ENCODE measurements at places on chromosomes 1 and 21. TPM values are rescaled to one million over a fixed set of nuclear protein-coding genes. Genes with fewer than 3 reads are reported as not detected.

DNA sequence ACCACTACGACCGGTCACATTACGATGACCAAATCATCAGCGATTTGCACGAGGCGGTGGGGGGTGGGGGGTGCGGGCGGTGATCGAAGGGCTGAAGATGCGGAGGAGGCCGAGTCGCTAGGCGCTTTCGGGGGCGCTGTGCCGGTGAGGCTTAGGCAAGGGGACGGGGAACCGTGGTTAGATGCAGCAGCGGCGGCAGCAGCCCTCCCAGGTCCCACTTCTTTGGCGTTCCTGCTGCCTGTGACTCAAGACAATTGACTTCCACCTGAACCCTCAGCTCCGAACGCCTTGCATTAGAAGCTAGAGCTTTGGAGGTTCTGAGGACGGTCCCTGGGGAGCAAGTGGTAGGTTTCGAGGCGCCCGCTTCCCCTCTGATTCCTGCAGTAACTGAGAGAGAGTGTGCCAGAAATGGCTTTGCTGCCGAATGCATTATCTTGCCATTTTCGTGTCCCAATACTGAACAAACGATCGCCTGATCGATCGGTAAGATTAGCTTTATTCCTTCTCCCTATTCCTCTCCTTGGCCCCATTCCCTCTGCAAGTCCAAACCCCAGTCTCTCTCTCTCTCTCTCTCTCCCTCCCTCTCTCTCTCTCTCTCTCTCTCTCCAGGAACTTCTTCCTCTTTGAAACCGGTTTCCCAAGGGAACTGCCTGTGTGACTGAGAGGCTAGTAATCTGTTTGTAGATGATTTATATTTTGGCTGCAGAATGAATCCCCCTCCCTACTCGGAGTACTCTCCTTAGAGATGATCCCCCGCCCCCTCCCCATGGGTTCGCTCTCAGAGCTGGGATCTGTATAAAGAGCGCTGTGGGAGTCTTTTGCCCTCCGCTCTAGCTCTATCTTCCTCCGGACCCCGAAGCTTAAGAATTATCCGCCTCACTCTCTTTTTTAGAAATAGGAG lies 735 bp upstream of the BRINP3 start:
- peak overlapping the region; percentile 40 for H3K4me3 ChIP-seq
- no peaks in the 10 kb centered on the region for H3K4me1 ChIP-seq
- H3K27me3 ChIP-seq: no peaks in the 10 kb centered on the region
- H3K27ac ChIP-seq: no peak overlapping the region
- H3K36me3 ChIP-seq: no peaks in the 10 kb centered on the region

- H3K36me3 ChIP-seq: no peaks in the 10 kb centered on the region
- no peak overlapping the region for H3K27ac ChIP-seq
- no peak for DNase-seq
- no peaks in the 10 kb centered on the region for H3K4me1 ChIP-seq
Measured at GRCh38 chr1:231187571-231187970, 25.7 kb downstream of the TRIM67 start.

GRCh38 chr1:160078512-160079195 lies 2.7 kb upstream of the KCNJ9 start:
- DNase-seq: peak; percentile 92
- no peaks in the 10 kb centered on the region for H3K36me3 ChIP-seq
- no peak overlapping the region for H3K4me3 ChIP-seq
- peaks cover 4% of the 10 kb centered on the region for H3K4me1 ChIP-seq
- H3K27ac ChIP-seq: no peak overlapping the region

ARHGEF10L gene
- total RNA-seq: 39.1 TPM

- H3K27me3 ChIP-seq: no peaks in the 10 kb centered on the region
- no peak overlapping the region for H3K27ac ChIP-seq
- H3K36me3 ChIP-seq: no peaks in the 10 kb centered on the region
Measured at GRCh38 chr1:194295685-194296084, 1109.3 kb upstream of the B3GALT2 start.

OXCT2 gene
- 1.1 TPM for total RNA-seq

DNA sequence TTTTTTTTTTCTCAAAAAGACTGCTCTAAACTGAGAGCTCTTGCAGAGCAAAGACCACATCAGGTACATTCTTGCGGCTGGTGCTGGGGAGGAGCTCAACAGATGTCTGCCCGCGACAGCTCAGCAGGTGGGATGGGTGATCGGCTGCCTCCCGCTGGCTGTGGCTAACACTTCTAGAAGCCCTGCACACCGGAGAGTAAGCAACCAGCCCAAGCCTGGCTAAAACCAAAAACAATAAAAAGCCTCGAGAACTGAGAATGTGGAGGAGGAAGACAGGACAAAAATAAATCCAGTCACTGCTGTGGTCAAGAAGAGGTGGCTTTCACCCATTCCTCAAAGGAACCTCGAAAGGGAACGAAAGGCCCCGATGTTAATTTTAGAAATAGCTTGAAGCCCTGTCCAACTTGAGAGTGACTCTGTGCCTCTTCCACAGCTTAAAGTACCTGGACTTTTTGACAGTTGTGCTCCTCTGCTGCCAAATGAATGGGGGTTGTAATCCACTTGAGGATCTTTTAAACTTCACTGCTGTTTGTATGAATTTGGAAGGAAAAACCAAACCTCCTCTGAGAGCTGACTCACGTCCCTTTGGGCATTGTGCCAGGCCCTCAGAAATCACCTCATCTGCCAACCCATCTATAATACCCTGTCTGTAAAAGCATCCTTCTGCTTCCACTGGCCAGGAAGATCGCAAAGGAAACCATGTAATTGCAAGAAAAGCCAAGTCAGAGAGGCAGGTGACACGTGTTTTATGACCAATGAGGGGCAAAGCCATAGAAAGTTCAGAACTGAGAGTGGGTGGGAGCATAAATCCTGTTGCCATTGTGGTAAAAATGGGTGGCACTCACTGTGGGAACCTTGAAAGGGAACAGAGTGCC lies 78.6 kb downstream of the KCNN3 start:
- DNase-seq: peak; percentile 87
- H3K27ac ChIP-seq: no peak overlapping the region
- H3K27me3 ChIP-seq: peaks cover 63% of the 10 kb centered on the region
- H3K36me3 ChIP-seq: no peaks in the 10 kb centered on the region
- no peak overlapping the region for H3K4me3 ChIP-seq

HSD11B1 gene
- total RNA-seq: 1.8 TPM

- H3K4me1 ChIP-seq: peaks cover 20% of the 10 kb centered on the region
- peak overlapping the region; percentile 68 for H3K27ac ChIP-seq
- no peaks in the 10 kb centered on the region for H3K27me3 ChIP-seq
- peak; percentile 43 for DNase-seq
- H3K36me3 ChIP-seq: no peaks in the 10 kb centered on the region
Measured at GRCh38 chr1:171141688-171142415, 43.2 kb upstream of the FMO2 start.

GRCh38 chr1:197234581-197234980 lies 33.5 kb upstream of the CRB1 start:
- H3K27ac ChIP-seq: no peak overlapping the region
- H3K27me3 ChIP-seq: no peaks in the 10 kb centered on the region
- H3K36me3 ChIP-seq: no peaks in the 10 kb centered on the region

- H3K4me1 ChIP-seq: no peaks in the 10 kb centered on the region
- DNase-seq: no peak
- no peaks in the 10 kb centered on the region for H3K36me3 ChIP-seq
- H3K4me3 ChIP-seq: no peak overlapping the region
- no peaks in the 10 kb centered on the region for H3K27me3 ChIP-seq
- H3K27ac ChIP-seq: no peak overlapping the region
Measured at GRCh38 chr1:177082855-177083693, 81.4 kb downstream of the ASTN1 start.

DNA sequence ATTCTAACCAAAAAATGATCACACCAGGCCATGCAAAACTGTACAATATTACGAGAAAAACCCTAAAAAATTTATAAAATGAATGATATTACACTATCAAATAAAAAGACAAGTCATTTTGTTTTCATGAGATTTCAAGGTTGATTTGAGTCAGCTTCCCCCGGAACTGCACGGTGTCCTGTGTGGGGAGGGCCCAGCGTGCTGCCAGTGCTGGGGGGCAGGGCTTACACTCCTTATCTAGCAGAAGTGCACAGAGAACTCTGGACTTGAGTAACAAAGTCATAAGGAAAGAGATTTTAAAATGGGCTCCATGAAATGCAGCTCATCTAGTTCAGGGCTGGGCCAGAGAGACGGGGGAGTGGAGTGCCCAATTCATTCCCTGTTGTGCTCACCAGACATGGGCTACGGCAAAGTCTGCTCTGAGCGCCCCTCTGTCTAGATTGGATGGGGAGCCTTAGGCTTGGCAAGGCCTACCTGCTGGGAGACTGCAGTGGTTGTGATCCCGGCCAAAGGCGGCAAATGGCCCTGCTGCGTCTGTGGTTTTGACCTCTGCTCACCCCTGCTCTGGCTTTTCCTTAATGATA lies 50.1 kb downstream of the COQ8A start:
- H3K27ac ChIP-seq: no peak overlapping the region
- H3K4me1 ChIP-seq: no peaks in the 10 kb centered on the region
- H3K27me3 ChIP-seq: no peaks in the 10 kb centered on the region

DNA sequence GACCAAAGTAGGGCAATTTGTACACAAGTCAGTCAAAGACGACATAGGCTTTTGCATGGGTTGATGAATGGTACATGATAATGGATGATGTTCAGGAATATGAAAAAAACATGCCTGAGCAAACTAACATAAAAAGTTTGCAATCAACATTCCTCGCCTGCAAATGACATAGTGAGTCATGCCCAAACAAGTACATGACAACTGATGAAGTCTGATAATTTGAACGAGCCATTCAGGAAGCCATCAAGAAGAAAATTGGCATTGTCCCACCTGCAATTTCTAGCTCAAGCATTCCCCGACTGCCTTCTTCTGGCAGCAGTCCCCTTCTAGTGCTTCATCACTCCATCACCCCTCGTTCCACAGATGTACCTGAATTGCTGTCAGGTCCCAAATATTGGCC lies 118.4 kb upstream of the NR5A2 start:
- no peaks in the 10 kb centered on the region for H3K27me3 ChIP-seq
- H3K36me3 ChIP-seq: no peaks in the 10 kb centered on the region
- no peaks in the 10 kb centered on the region for H3K4me1 ChIP-seq

GRCh38 chr21:33254766-33255165 lies 11.4 kb upstream of the IL10RB start:
- H3K4me1 ChIP-seq: peaks cover 11% of the 10 kb centered on the region
- H3K27me3 ChIP-seq: no peaks in the 10 kb centered on the region
- no peak overlapping the region for H3K27ac ChIP-seq
- H3K4me3 ChIP-seq: no peak overlapping the region
- H3K36me3 ChIP-seq: peaks cover 52% of the 10 kb centered on the region

TMPRSS15 gene
- total RNA-seq: not detected

DNA sequence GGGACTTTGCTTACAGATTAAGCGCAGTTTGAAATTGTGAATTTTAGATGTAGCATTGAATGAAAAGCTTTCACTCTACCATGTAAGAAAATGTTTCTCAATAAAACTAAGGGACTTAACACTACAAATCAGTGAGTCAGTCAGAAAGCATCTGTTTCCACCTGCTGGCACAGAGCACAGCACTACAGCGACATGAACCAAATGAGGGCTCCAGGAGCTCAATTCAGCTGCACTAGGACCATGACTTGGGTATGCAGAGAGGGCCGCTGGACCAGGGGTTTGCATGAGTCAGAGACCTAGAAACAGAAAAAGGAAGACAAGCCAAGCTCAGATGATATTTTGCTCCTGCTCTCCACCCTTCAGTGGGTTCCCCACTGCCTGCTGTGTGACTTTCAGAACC lies 5.2 kb downstream of the SUSD4 start:
- no peak overlapping the region for H3K27ac ChIP-seq
- no peak overlapping the region for H3K4me3 ChIP-seq
- peaks cover 72% of the 10 kb centered on the region for H3K27me3 ChIP-seq
- no peak for DNase-seq
- peaks cover 6% of the 10 kb centered on the region for H3K4me1 ChIP-seq
- no peaks in the 10 kb centered on the region for H3K36me3 ChIP-seq

GRCh38 chr1:32709476-32709875 lies 6.9 kb upstream of the SYNC start:
- no peak for DNase-seq
- H3K4me1 ChIP-seq: peaks cover 15% of the 10 kb centered on the region
- H3K36me3 ChIP-seq: no peaks in the 10 kb centered on the region
- H3K27me3 ChIP-seq: no peaks in the 10 kb centered on the region
- H3K4me3 ChIP-seq: no peak overlapping the region
- no peak overlapping the region for H3K27ac ChIP-seq

DNA sequence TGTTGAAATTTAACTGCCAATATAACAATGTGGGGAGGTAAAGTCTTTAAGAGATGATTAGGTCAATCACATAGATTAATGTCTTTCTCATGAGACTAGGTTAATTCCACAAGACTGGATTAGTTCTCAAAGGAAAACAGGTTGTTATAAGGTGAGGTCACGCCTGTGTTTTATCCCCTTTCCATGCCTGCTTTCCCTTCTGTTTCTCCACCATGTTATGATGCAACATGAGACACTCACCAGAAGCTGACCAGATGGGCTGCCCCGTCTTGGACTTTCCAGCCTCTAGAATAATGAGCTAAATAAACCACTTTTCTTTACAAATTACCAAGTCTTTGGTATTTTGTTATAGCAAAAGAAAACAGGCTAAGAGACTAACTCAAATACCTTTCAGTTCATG lies 70.8 kb downstream of the DDAH1 start:
- no peak overlapping the region for H3K27ac ChIP-seq
- DNase-seq: no peak
- H3K4me3 ChIP-seq: no peak overlapping the region
- H3K4me1 ChIP-seq: peaks cover 21% of the 10 kb centered on the region
- H3K27me3 ChIP-seq: no peaks in the 10 kb centered on the region
- peaks cover 2% of the 10 kb centered on the region for H3K36me3 ChIP-seq

- H3K4me1 ChIP-seq: peaks cover 72% of the 10 kb centered on the region
- DNase-seq: peak; percentile 96
- peak overlapping the region; percentile 72 for H3K27ac ChIP-seq
- no peak overlapping the region for H3K4me3 ChIP-seq
- no peaks in the 10 kb centered on the region for H3K27me3 ChIP-seq
Measured at GRCh38 chr1:181094416-181095212, 6.1 kb downstream of the IER5 start.
